ENCODE measurements at places on chromosomes 5 and 9.

DNA sequence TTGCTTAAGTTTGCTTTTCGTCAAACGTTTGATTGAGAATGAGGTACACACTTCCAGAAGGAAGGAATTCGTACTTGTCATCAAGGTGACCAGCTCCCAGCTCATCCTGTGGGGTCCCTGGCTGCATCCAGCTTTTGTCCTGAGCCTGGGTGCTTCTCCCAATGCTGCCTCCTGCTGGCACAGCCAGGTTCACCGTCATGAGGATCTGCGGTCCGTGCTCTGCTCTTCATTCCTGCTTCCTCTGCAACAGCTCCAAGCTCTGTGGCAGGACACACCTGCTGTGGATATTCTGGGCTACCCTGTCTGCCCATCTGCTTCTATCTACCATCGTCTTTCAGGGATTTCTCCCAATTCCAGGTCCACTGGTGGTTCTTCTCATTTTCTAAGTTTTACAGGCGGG, 13.3 kb upstream of the UBE2QL1 start:
- peak; percentile 26 for DNase-seq

GRCh38 chr5:72205431-72206009, 98.2 kb downstream of the MAP1B start:
- DNase-seq, result no peak

DNA sequence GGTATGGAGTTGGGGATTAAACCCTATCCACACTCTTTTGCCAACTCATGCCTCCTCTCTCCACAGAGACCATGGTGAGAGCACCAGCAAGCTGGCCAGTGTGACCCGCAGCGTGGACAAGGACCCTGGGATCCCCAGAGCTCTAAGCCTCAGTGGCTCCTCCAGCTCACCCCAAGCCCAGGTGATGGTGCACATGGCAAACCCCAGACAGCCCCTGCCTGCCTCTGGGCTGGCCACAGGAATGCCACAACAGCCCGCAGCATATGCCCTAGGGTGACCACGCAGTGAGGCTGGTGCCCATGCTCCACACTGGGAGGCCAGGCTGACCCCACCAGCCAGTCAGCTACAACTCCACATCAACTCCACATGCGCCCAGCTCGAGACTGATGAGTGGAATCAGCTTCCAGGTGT, 11.5 kb upstream of the CARD19 start:
- DNase-seq, result no peak

DNA sequence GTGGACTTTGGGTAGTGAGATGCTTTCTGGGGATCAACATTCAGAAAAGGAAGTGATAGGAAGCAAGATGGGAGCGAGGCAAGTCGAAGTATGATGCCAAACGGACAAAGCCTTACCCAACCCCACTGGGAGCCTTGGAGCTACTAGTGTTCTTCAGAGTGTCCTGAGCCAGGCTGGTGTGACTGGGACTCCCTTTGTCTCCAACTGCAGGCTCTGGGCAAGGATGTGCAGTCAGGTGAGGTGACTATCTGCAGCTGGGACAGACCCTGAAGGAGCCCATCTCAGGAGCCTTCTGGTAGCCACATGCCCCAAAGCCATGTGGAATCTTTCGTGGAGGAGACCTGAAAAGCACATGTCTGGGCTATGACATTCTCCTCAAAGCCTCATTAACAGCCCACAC, 360.6 kb downstream of the MTRR start:
- DNase-seq, result no peak

- DNase-seq, result no peak
Observed at GRCh38 chr5:114174131-114174530, 187.7 kb upstream of the KCNN2 start.

DNA sequence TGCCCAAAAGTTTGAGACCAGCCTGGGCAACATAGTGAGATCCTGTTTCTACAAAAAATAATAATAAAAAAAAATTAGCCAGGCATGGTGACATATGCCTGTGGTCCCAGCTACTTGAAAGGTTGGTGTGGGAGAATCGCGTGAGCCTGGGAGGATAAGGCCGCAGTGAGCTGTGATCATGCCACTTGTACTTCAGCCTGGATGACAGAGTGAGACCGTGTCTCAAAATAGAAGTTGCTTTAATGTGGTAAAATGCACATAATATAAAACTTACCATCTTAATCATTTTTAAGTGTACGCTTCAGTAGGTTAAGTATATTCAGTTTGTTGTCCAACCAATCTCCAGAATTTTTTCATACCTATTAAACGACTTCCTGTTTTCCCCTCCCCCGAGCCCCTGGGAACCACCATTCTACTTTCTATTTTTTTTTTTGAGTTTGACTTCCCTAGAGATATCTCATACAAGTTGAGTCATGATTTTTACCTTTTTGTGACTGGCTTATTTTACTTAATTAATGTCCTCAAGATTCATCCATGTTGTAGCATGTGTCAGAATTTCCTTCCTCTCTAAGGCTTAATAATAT, 120.1 kb upstream of the POC5 start:
- peak; percentile 27 for DNase-seq

GRCh38 chr9:7910426-7911020, 110.9 kb upstream of the DMAC1 start:
- no peak for DNase-seq

GRCh38 chr9:134964271-134965055, 46.8 kb upstream of the FCN1 start:
- no peak for DNase-seq

- DNase-seq, result no peak
Observed at GRCh38 chr5:151264113-151264512, 11.1 kb downstream of the GM2A start.

- DNase-seq, result peak; percentile 80
Observed at GRCh38 chr9:99262949-99263418, 40.9 kb downstream of the SEC61B start.

DNA sequence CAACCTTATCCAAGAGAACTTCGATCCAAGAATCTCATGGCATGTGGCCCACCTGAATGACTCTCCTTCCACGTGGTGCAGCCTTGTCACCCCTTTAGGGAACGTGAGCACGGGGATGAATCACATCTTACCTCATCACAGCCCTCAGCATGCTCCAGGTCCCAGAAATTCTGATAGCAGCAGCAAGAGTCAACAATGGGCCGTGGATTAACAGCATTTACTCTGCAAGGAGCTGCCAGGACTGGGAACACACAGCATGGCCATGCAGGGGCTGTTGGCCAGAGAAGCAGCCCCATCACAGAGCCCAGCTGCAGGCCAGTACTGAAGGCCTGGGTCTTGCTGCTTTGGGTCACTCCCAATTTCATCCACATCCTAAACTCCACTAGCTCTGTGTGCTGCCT, 150.4 kb downstream of the C5orf15 start:
- no peak for DNase-seq
